ENCODE measurements at places on chromosomes 13 and 19. TPM values are rescaled to one million over a fixed set of nuclear protein-coding genes. Genes with fewer than 3 reads are reported as not detected.

The PSG7 gene
- not detected for total RNA-seq

- no peak for DNase-seq
Observed at GRCh38 chr13:76216729-76217128, 580.6 kb downstream of the LMO7 start.

DNA sequence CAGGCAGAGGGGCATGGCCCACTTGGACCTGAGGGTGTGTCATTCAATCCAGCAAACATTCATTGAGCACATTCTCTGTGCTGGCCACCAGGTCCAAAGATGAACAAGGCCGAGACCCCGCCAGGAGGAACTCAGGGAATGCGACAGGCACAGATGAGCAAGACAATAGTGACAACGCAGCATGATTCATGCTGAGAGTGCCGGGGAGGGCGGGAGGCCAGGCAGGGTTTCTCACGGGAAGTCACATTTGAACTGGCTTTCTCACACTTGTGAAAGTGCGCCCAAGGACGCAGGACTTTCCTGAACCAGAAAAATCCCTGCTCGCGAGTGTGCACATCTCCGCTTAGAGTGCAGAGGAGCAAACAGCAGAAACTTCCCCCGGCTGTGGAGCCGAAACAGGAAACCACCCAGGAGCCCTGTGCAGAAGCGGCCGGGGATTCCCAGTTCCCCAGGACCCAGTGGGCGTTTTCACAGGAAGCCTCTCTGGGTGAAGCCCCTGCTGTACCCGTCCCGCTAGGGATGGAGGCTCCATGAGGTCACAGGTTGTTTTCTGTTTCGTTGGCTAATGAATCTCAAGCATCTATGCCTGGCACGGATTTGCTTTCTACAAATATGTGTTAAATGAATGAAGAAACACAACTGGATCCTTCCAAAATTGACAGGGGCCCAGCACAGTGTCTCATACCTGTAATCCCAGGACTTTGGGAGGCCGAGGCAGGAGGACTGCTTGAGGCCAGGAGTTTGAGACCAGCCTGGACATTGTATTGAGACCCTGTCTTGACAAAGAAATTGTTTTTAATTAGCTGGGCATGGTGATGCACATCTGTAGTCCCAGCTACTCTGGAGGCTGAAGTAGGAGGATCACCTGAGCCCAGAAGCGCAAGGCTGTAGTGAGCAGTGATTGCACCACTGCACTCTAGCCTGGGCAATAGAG lies 68.4 kb upstream of the TM9SF2 start:
- peak; percentile 89 for DNase-seq

The TNNI3 gene
- 4,708 TPM for total RNA-seq

- no peak for DNase-seq
Observed at GRCh38 chr13:43874504-43875092, 4.9 kb downstream of the CCDC122 start.

The RNF225 gene
- total RNA-seq, result not detected

The HCST gene
- total RNA-seq, result 6.3 TPM

DNA sequence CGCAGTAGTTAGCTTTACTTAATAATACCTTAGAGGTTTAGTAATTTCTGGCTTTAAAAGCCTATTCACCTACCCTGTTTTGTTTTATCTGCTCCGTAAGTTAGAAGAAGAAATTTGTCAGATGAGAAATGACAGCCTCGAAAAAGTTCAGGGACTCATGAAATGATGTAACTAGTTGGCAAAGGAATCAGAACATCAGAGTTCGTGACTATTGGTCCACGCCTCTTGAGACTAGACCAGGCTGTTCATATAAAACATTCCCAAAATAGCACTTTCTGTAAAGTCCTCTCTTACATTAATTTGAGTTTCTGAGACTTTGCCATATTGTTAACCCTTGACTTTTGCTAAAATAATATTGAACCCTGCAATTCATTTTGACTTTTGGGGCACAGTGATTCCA lies 92.0 kb downstream of the HS6ST3 start:
- no peak for DNase-seq
